ENCODE measurements at places on chromosomes 3 and 15.

DNA sequence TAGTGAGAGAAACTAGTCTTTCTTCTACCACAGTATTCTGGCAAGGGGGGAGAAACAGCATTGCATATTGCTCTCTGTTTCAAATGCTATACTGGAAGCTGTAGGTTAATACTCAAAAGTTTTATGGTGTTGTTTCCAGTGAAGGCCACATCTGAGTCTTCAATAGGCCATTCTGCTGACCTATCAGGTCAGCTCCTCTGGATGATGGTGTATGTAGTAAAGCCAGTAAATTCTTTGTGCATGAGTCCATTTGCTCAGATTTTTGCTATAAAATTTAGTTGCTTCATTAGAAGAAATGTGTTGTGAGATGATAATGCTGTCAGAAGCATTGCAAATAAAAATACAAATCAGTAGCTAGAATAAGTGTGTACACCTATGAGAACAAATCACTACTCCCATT lies 64.9 kb upstream of the RBMS3 start:
- no peak for DNase-seq

DNA sequence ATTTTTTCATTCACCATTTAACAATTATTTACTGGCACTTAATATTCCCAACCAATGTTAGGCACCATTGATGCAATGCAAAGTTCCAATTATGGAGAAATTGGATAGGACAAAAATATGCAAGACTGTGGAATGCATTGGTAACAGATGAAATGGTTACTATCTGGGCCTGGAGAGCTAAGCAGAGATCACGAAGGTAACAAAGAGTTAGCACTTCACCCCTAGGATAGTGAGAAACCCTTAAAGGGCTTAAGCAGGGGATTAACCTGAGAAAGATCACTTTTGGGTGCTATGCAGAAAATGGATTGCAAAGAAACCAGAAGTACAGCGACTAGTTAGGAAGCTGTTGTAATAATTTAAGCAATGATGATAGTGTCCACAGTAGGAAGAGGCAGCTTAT lies 129.6 kb upstream of the GPR149 start:
- no peak for DNase-seq

- no peak for DNase-seq
Observed at GRCh38 chr15:75945953-75946352, 42.3 kb downstream of the FBXO22 start.

GRCh38 chr3:123330441-123330991 lies 118.4 kb downstream of the ADCY5 start:
- DNase-seq = no peak

DNA sequence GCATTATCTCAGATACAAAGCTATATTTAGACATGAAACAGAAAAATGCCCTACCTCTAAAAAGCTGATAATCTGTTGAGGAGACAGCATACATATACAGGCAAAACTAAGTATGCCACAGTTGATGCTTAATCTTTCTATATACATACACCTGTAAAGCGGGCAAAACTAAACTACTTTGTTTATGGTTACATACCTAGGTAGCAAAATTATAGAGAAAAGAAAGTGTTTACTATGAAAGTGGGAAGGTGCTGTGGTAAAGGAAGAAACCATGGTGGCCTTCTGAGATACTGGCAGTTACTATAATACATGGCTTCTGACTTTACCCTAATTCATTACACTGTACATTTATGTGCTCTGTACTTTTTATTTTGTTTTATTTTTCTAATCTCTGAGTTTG lies 36.0 kb upstream of the NR1I2 start:
- DNase-seq = no peak

DNA sequence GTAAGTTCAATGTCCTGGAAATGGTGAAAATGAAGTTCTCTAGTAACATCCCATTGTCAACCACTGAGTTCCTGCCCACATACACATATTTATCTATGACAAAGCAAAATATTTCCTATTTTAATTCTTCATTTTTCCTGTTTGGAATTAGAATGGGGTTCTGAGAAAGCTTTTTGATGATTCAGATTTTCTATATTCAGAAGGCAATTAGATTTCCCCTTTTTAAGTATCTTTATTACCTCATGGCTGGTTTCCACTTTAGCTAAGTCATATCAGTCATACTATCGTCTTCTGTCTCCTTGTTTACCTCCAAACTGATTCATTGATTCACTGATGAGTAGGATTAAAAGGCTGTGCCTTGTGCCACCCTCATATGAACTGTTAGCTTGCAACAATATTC lies 17.9 kb downstream of the ETFA start:
- DNase-seq = no peak

- no peak for DNase-seq
Observed at GRCh38 chr3:45736707-45737106, 47.5 kb downstream of the SACM1L start.

Data from CD4-positive, alpha-beta T cell treated with Interleukin-17A for 1 hour (primary cell).